Choroid plexus epithelial cell (primary cell): ENCODE measurements at places on chromosomes 12 and 14.

DNA sequence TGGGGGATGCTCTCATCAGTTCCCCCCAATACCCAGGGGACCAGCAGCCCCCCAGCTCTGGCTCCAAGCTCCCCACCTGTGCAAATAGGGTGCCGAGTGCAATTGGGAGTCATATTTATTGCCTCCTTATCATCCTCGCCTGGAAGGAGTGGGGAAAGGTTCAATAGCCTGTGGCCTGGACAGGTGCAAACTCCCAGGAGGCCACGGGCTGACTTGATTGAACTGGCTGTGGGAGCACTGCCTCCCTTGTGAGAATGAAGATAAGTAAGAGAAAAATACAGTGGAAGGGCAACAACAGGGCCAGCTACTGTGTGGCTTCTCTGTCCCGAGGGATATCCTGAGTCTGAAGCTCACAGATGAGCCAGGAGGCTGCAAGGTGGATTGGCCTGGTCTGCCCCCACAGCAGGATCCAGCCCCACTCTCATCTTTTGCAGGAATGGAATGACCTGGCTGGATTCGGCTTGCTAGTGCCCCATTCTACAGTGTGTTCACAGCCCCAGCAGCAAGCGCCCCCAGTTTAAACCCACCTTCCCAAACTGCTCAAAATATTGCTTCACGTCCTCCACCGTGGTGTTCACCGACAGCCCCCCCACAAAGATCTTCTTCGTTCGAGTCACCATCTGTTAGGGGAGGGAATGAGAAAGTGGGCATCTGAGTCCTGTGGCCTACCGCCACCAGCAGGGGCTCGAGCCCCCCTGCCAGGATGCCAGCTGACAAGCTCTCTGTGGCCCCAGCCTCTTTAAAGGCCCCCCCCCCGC is 6.3 kb downstream of the MSI1 start:
- DNase-seq: no peak

- no peak for DNase-seq
Observed at GRCh38 chr14:93790966-93791365, 2.7 kb upstream of the PRIMA1 start.

GRCh38 chr14:37060496-37061260 is 111.7 kb downstream of the SLC25A21 start:
- no peak for DNase-seq

- DNase-seq: no peak
Observed at GRCh38 chr14:99346470-99347080, 74.6 kb upstream of the BCL11B start.

- peak; percentile 92 for DNase-seq
Observed at GRCh38 chr12:76450690-76451089, 102.5 kb upstream of the BBS10 start.

GRCh38 chr14:50559990-50560930 is at the start of gene ATL1:
Gene ATL1, plus strand, starts transcription at chr14:50560145. Its CDS starts 121 bp downstream, at chr14:50560266.
- DNase-seq: peak; percentile 67

GRCh38 chr14:75292886-75293285 is 14.3 kb downstream of the FOS start:
- no peak for DNase-seq

DNA sequence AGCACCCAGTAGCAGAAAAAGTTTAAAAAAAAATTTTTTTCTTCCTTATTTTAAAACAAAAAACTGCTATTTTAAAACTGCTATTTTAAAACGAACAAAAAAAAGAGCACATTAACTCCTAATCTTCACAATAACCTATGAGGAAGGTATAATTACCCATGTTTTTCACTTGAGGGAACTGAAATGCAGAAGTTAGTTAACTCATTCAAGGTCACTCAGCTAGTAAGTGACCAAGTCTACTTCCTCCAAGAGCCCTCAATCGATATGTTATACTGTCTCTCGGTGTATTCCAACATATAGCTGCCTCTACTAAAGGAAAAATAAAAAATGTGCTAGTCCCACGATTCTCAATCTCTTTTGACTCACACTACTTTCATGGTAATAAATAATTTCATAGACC is 7.8 kb downstream of the RPAP3 start:
- DNase-seq: no peak

DNA sequence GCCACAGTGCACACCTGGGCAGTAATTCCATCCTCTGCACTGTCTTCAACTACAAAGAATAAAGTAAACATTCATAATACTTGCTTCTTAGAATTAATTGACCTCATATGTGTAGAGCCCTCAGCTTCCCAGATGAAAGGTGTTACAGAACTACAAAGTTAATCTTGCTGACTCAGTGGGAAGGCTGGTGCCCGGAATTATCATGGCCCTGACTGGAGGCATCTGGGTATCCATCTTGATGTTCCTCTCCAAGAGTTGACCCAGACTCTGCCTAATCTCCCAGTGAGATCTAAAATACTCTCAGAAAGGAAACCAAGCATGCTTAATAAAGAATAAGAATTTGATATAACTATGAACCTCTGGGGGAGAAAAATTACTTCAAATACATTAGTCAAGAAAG is 147.0 kb upstream of the ARID2 start:
- DNase-seq: no peak

GRCh38 chr12:26106347-26106746 is 18.5 kb downstream of the BHLHE41 start:
- DNase-seq: peak; percentile 60

DNA sequence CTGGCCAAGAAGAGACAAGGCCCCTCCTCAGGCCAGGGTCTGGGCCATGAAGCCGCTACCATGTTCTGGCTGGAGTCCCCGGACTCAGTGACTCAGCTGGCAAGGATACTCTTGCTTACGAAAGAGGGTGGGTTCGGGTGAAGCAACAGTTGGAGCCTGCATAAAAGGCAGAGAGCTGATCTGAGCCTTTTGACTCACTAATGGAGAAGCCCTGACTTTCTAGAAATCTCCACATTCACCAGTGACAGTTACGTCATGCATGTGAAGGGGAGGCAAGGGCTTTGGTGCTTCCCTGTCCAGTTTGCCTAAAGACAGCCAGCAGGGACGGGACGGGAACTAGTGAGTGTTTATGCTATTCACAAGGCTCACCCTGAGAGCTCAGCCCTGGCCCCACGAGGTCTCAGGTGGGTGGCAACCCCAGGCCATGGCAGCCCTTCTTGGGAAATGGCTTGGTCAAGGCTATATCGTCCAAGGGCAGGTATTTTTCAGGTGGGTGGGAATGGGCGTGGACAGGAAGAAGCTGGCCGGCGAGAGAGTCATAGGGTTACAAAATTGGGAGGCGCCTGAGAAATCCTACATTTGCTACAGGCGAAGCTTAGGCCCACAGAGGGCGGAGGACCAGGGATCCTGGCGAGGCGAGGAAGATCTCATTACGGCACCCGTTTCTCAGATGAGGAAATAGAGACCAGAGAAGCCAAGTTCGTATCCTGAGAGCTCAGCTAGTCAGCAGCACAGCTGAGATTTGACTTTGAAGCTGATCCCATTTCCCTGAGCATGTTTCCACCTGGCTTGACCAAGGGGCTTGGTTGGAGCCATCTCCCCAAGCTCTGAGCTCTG is 314.6 kb downstream of the BCL11B start:
- DNase-seq: peak; percentile 3

DNA sequence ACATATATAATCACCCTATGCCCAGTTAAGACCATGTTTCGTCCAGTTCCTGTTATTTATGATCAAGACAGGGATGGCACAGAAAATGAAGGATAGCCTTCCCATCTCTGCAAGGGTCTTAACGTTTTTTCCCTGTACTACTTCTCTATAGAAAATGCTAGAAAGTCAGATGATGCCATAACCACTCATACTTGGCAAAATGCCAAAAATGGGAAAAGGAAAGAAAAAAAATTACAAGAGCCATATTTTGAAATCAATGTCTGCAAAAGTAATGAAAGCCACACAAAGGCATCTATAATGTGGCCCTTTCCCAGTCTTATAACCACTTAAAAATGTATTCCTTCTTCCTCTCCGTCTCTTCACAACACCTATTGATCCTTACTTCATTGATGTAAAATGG is 1.8 kb upstream of the MYL6B start:
- DNase-seq: peak; percentile 73

- no peak for DNase-seq
Observed at GRCh38 chr12:122125452-122126341, 47.1 kb downstream of the MLXIP start.

GRCh38 chr14:97976861-97977260 is 1179.7 kb downstream of the VRK1 start:
- DNase-seq: no peak
